ENCODE measurements at places on chromosomes 12 and 14.
A peak's percentile ranks its signal among the peaks of the same experiment; 100 is the strongest.

DNA sequence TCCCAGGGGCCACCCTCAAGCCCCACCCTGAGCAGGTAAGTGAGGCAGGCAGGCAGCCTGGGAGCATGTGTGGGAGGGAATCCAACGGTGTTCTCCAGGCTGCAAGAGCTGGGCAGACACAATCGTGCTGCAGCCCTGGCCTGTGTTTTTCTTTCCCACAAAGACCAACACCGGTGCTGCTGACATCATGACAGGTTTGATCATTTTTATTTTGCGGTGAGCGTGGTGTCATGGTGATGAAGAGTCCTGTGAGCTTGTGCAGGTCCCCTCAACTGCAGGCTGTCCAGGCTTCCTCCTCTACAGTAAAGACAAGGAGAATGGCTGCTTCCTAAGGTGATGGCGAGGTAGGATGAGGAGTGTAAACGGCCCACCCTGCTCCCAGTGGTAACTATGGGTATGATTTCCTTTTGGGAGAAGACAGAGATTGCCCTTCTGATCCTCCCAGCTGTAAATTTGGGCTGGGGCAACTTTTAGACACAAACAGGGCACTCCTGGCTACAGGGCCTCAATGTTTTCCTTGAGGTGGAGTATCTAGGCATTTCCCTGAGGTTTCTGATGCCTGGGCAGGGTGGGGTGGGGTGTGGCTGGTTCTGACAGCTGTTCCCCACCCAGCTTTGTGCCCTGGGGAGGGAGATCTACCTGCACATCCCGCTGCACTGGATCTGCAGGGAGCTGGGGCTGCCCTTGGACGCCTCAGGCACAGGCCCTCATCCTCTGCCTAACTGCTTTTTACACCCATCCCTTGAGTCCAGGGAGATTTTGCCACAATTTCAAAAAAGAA, 109.1 kb downstream of the VCPKMT start:
- no peak for DNase-seq

DNA sequence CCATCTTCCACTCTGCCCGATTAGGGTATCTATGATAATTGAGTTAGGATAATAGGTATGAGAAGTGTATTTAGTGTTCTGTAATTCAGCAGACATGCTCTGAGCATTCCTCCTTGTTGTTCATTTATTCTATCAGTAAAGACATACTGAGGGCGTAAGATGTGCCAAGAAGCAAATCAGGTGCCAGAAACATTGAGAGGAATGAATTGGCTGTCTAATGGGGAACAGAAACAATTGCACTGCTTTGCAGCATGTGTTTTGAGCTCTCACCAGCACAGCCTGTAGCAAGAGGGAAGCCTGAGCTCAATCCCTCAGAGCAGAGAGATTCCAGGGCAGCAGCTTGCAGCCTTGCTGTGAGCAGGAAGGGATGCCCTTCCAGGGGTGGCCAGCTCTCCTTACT, 589.3 kb downstream of the BCL11B start:
- no peak for DNase-seq

GRCh38 chr14:22982477-22983245, at the start of gene AJUBA:
AJUBA (minus strand) TSS chr14:22982551; CDS start chr14:22982266, 285 bp downstream.
- DNase-seq = peak; percentile 62

DNA sequence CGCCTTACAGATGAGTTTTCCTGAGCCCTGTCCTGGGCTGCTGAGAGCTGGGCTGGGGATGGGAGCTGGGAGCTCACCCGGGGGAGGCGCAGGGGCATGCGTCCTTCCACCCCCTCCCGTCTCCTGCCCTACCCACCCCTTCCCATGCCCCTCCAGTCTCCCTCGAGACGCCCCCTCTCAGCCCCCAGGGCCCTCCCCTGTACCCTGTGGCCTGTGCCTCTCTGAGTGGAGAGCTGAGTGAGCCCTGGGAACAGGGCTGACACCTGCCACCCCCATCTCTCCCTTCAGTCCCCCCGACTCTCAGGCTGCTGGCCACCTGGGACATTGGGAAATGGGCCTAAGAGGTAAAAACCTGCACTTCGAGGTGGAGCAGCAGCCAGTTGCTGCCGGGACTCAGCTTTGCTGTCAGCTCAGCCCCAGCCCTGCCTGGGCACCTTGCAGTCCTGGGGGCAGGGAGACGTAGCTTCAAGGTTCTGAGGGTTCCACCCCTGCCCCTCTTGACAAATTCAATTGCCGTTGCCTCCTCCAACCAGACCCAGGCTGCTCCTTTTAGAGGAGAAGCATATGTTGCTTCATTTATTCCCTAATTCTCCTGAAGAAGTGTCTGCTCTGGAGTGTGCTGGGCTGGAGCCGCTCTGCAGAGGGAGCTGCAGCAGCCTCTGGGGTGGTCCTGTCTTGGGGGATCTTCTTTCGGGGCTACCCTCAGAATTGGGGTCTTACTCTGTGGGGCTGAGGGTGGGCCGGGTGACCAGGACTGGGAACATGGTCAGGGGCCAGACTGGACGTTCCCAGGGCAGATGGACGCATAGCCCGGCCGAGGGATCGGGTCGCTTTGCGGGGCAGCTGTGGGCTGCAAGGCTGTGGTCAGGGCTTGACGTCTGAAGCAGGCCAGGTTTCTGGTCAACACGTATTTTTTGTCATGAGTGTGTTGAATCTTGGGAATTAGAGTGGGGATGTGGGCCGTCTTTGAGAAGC, 141.4 kb downstream of the ADGRD1 start:
- no peak for DNase-seq

DNA sequence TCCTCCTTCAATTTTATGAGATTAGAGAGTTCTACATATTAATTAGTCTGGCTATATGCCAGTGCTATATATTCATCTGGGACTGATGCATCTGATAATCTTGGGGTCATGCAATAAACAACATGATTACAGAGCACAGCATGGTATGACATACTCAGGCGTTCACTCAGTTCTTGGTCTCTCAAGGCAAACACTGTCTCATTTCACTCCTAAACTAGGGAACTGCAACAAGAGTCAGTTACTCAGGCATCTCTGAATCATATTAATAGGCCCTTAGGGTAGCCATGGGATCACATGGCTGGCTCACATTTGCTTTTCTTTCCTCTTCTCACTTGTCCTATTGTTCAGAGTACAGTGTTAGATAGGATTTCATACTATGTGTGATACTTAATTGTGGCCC, 91.8 kb upstream of the TMEM260 start:
- DNase-seq = no peak

- DNase-seq = peak; percentile 90
These were observed 35.7 kb upstream of the EML1 start for GRCh38 chr14:99757331-99758070.

DNA sequence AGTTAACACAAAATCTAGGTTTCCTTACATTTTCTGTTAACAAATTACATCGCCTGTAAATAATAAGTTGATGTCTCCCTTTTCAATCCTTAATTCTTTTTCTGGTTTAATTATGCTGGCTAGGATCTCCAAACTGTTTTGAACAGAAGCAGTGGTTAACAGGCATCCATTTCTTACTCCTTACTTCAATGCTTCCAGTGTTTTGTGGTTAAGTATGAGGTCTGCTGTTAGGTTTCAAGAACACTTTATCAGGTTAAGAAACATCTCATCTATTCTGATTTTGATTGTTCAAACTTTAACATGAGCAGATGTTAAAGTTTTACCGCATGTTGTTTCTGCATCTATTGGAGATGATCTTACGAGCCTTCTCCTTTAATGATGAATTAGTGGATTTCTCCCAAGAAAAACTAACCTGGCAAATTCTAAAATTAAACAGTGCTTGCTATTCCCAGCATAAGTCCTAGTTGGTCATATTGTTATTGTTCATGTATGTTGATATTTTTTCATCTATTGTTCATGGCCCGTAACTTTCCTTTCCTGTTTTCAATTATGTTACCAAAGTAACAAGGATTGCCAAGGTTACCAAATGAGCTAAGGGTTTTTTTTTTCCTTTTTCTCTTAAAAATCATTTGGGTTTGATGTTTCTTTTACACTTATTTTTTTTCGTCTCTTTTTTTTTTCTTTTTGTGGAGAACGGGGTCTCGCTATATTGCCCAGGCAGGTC, 33.4 kb downstream of the POLE start:
- no peak for DNase-seq

DNA sequence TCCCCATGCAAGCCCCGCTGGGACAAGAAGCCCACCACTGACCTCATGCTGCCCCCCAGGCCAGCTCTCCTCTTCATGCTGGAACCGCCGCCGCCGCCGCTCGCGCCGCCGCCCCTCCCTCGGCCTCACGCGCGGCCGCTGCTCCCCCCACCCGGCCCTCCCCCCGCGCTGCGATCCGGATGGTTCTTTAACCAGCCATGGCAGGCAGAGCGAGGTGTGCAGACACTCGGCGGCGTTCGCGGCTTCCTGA, at the start of gene DCAF5:
DCAF5 (minus strand) TSS at position 218 of the 250 bp plus-strand sequence; CDS start at position 77, 141 bp downstream.
- DNase-seq = no peak

GRCh38 chr12:8849876-8850275, 27.5 kb downstream of the A2ML1 start:
- no peak for DNase-seq

DNA sequence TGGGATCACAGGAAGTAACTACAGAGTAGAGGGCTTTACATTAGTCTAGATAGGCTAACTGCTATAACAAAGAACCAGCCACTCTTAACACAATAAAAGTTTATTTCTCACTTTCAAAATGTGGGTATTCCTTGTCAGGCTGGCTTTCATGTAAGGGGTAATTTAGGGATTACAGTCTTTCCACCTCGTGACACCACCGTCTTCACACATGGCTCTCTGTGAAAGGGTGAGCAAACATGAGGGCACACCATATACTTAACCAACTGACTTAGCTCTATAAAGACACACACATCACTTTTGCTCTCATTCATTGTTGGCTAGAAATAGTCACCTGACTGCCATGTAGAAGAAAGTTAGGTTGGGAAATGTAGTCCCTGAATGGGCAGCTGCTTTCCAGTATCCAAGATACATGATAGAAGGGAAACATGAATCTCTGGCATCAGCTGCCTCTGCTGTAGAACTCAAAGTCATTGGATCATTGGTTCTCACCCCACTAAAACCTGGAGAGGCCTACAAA, 66.1 kb upstream of the CRY1 start:
- DNase-seq = no peak

- no peak for DNase-seq
These were observed 1.6 kb downstream of the GLTP start for GRCh38 chr12:109878749-109879148.

- no peak for DNase-seq
These were observed 34.7 kb upstream of the RTRAF start for GRCh38 chr14:51954657-51955056.

DNA sequence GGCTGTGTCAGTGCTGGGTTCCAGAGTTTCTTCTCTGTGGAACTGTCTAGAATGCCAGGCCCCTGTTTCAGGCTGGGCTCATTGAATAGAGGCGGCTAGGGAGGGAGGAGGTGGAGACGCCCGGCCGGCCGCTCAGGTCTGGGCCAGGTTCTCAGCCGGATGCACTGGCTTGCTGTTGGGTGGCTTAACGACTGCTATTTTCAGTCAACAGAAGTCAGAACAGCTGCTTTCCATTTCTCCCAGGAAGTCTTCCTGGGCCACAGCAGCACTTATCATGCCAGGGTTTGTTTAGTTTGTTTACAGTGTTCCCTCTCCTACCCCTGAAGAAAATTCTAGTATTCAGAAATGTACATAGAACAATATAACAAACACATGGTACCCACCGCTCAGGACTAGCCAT, 26.0 kb upstream of the VPS37B start:
- DNase-seq = no peak

GRCh38 chr12:41418586-41418985, 230.5 kb downstream of the PDZRN4 start:
- DNase-seq = no peak

DNA sequence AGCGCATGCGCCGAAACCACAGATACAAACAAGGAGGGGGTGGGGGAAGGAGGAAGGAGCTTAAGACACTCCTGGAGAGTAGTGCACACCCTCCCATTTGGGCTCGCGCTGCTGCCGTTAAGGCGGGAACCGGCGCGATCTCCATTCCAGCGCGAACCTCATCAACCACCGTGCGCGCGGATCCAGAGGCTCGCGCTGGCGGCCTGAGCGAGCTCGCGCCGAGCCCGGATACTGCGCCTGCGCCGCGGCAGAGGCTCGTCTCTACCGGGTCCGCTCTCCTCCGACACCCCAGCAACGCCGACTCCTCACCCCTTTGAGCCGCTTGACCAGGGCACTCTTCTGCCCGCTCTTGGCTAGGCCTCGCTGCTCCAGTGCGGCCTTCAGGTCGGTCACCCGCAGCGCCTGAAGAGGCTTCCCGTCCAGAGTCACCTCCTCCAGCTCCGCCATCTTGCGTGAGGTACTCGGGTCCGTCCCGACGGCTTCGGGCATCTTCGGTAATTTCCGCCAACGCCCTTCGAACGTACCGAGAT, at the start of gene ACIN1:
ACIN1 (minus strand) TSS at position 471 of the 530 bp plus-strand sequence; CDS start at position 447, 24 bp downstream.
- DNase-seq = no peak

GRCh38 chr12:116245189-116245588, 32.3 kb downstream of the MED13L start:
- DNase-seq = no peak

DNA sequence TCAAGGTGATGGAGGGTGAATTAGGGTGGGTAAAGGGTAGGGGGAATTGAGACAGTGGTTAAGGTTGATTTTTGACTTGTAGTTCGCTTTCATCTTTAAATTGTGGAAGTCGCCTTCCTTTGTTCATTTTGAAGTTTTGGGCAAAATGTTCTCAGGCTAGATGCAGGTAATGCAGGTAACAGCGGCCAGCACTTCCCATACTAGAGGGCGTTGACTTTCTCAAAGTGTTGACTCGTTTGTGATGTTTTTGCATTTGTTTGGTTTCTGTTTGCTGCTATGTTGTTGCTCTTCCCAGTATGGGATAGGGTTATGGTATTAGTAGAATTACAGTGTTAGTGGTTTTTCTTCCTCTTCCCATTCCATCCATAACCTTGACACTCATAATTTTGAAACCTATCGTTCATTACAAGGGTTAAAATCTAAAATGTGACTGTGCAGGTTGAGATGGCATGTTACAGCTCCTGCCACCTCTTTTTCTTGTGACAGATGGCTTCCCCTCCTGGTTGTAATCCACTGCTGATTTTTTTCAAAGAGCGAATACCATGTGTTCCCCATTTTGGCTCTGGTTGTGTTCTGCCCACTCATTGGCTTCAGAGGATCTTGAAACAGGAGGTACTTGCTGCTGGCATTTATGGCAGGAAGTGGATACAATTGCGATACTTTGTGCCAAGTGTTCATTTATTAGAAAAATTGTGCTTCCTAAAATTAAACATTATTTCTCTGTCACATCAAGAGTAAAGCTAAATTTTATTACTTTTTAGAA, 57.1 kb downstream of the ERC1 start:
- DNase-seq = peak; percentile 86

- DNase-seq = no peak
These were observed 130.3 kb downstream of the CEP83 start for GRCh38 chr12:94329366-94329765.

DNA sequence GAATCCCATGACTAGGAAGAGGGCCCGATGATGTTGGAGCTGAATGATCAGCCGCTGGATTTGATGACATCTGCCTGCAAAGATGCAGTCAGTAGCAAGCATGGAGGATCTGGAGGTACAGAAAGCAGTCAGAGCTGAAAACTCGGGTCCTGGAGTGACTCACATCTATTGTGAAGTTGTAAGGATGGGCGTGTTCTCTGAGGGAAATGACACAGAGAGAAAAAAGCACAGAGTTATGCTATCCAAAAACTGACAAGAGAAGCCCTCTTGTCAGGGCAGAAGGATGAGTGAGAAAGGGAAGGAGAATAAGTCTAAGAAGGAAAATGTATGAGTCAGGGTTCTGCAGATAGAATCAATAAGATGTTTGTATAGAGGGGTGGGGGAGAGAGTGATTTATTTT, 380.4 kb upstream of the CCDC196 start:
- DNase-seq = no peak

All from DMS 273 treated with DMSO at 0.1 percent for 48 hours (cell line).